ENCODE measurements at places on chromosomes 2 and 18. TPM values are rescaled to one million over a fixed set of nuclear protein-coding genes. Genes with fewer than 3 reads are reported as not detected.

DNA sequence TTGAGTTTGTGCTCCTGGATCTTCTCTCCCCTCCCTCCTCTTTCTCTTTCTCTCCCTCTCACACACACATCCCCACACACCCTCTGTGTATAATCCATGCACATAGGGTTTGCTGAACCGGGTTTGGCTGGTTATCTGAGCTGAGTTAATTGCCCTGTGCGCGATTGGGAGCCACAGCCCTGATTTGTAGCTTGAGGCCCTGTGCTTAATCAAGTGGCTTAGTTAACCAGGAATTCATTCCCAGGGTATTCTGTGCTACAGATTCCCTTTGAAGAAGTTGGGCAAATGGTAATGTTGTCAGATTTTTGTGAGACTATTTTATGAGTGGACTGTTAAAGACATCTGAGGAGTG lies 6.2 kb downstream of the PARD3B start:
- DNase-seq, result no peak

GRCh38 chr2:124668161-124668560 lies 643.1 kb downstream of the CNTNAP5 start:
- no peak for DNase-seq

- DNase-seq, result no peak
These were observed 328.3 kb downstream of the LRATD1 start for GRCh38 chr2:14960686-14961324.

- peak; percentile 79 for DNase-seq
These were observed 49.1 kb downstream of the KCNIP3 start for GRCh38 chr2:95346231-95346737.

DNA sequence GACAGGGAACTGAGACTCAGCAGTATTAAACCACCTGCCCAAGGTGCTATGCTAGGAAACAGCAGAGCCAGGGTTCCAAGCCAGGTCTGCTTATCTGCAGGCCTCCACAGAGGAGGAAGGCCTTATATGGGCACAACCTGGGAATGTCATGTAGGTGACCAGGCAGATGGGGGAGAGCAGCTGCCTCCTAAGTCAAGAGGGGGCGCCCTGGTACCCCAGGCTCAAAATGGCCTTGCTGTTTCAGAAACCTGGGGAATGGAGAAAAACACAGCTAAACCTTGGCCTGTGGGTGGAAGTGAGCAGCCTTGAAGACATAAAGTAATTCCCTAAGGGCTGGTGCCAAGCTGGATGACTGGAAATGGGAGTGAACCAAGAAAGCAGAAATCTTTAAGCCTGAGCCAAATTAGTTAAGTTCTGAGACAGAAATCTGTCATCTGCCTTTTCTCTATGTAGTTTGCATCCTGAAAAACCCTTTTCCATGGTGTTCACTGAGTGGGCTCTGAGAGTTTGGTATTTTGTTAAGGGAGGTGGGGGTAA lies 79.1 kb downstream of the MAPK4 start:
- no peak for DNase-seq

DNA sequence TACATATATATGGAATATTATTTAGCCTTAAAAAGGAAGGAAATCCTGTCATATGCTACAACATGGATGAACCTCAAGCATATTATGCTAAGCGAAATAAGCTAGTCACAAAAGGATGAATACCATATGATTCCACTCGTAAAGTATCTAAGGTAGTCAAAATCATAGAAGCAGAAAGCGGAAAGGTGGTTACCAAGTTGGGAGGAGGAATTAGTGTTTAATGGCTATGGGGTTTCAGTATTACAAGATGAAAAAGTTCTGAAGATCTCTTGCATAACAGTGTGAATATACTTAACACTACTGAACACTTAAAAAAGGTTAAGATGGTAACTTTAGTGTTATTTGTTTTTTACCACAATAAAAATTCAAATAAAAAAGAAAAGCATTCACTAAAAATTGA lies 99.0 kb downstream of the MGAT5 start:
- no peak for DNase-seq

GRCh38 chr18:24051031-24051947 lies 36.7 kb downstream of the TTC39C start:
- DNase-seq, result no peak

GRCh38 chr2:70461414-70461813 lies 92.2 kb downstream of the TGFA start:
- DNase-seq, result no peak

DUSP19 gene
- total RNA-seq, result 3.0 TPM

SLC9A4 gene
- total RNA-seq, result not detected

Data from sciatic nerve (tissue), 2 donors.